ENCODE measurements at places on chromosomes 11 and 22. TPM values are rescaled to one million over a fixed set of nuclear protein-coding genes. Genes with fewer than 3 reads are reported as not detected.

Gene TMEM9B
- 55.5 TPM for polyA plus RNA-seq

Gene SERHL2
- polyA plus RNA-seq, result 8.9 TPM

Gene CARD10
- polyA plus RNA-seq, result 23.4 TPM

Gene MMP13
- not detected for polyA plus RNA-seq

Gene VSIG2
- 9.3 TPM for polyA plus RNA-seq

Gene OR52E8
- polyA plus RNA-seq, result not detected

Measured in renal pelvis (tissue), 12 donors.